Omental fat pad (tissue), 4 donors: ENCODE measurements at places on chromosomes 2 and 18.

GRCh38 chr2:10810202-10811161, 2.1 kb downstream of the PDIA6 start:
- no peak for DNase-seq

GRCh38 chr2:234496055-234496834, 636 bp downstream of the ARL4C start:
- no peak for DNase-seq

- no peak for DNase-seq
These were observed 47.3 kb upstream of the C1D start for GRCh38 chr2:68110102-68110501.

GRCh38 chr2:85353876-85354285, 447 bp downstream of the RETSAT start:
- DNase-seq = no peak

DNA sequence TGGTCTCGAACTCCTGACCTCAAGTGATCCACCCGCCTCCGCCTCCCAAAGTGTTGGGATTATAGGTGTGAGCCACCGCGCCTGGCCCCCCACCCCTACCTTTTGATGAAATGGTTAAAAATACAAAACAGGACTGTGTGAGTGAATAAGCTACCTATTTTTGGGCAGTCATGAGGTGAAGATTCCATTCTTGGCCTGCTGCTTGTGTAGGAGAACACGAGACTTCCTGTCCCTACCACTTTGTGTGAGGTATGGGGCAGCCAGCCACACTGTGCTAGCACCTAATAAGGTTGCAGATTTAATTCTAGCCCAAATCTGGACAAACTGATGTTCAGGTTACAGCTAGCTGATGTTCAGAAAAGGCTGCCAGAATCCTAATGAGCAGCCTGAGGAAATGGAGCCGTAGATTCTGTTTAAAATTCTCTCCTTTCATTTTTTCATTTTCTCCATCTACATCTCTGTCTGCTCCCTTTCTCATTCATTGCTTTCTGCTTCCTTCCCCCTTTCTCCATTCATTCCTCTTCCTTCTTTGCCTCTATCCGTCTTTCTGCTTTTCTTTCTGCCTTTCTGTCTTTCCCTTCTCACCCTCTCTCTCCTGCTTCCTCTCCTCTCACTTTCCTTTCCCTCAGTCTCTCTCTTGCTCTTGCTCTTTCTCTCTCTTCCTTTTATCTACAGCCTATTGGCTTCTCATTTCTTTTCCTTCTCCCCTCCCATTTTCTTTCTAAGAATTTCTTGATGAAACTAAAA, 4.6 kb upstream of the LTBP1 start:
- DNase-seq = no peak

- DNase-seq = no peak
These were observed 166.0 kb downstream of the EHBP1 start for GRCh38 chr2:62871506-62871905.

DNA sequence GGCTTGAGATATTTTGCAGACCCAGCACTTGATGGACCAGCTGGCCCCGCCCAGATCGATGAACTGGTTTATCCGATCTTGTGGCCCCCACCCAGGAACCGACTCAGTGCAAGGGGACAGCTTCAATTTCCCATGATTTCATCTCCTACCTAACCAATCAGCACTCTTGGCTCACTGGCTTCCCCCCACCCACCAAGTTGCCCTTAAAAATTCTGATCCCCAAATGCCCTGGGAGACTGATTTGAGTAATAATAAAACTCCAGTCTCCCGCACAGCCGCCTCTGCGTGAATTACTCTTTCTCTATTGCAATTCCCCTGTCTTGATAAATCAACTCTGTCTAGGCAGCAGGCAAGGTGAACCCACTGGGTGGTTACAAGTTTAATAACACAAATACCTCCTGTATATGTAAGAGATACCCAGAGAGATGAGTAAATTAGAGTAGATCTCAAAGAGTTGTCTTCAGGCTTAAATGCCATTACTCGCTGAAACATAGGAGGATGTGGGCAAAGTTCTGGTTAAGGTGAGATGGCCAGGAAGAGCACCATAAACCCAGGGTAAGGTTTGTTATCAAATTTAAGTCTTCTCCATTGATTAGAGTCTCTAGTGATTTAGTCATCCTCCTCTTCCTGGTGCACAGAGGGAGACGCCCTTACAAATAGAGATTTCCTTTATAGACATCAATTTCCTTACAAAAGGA, 222.8 kb downstream of the ARL4C start:
- DNase-seq = no peak

DNA sequence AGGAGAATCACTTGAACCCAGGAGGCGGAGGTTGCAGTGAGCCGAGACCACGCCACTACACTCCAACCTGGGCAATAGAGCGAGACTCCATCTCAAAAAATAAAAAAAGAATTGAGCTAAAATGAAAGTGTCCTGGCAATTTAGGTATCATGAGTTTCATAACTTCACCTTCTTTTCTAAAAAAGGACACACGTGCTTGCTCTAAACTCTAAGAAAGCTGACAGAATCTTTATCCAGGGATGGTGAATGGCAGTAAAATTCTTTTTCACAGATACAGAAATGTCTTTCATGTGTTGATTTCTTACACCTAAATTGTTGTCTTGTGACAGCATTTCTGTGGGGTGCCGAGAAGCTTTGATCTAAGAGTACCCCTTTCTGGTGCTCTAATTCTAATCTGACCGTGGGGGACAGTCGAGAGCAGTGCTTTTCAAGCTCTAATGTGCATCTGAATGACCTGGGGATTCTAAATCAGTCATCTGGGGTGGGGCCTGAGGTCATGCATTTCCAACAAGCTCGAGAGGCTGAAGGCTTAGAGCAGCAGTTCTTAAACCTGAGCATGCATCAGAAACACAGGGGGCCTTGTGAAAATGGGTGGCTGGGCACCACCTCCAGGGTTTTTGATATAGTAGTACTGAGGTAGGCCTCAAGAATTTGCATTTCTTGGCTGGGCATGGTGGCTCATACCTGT, 42.1 kb upstream of the REL start:
- no peak for DNase-seq

GRCh38 chr2:221314786-221315185, 257.3 kb downstream of the EPHA4 start:
- no peak for DNase-seq

DNA sequence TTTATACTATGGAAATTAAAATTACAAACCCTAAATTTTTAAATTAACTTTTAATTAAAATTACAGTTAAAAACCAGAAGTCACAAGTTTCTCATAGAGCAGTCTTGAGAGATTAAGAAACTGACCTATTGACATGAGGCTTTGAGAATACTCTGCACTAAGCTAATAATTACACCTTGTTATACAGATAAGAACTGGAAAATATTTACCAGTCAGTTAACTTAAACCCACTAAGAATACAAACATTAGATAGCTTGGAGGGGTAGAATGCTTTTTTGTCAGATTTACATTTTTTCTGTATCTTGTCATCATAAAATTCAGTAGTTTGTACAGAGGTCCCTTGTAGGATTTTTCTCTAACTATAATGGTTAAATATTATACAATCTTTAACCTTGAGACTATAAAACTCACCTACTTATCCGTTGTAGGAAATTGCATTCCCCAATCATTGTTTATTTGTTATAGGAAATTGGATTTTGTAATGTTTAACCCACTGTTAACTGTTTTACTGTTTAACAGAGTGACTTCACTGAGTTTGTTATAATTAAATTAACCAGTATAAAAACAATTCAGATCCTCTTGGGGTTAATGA, 219.7 kb upstream of the PKDCC start:
- no peak for DNase-seq

GRCh38 chr2:216724190-216724589, 28.8 kb upstream of the IGFBP5 start:
- no peak for DNase-seq

DNA sequence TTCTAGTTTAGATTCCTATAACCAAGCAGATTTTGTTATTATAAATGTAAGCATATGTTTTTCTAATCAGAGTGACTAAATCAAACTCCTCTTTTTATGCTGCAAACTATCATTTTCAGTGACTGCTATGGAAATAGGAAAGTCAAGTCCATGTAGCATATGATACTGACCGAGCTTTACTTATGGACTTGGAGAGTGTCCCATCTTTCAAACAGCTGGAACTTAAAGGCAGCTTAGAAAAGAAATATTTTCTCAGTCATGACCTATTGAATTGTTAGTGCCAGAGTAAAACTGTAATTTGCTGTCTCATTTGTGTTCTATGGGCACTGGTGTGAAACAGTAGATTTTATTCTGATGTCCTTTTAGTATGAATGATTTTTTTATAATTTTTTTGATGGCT, 76.7 kb downstream of the PHLPP1 start:
- no peak for DNase-seq

DNA sequence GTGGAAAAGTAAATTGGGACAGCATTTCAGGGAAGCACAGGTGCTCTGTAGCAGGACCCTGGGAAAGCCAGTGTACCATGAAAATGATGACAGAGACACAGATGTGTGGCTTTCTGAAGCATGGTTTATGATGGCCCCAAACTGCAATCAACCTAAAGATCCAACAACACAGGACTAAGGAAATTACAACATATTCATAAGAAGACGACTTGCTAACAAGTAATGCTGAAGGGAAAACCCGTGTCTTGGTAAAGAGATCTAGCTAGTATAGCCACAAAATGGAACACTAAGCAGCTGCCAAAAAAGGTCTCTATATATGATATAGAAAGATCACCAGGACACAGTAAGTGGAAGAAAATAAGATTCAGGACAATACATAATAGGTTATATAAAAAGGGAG, 53.2 kb downstream of the UXS1 start:
- DNase-seq = no peak

DNA sequence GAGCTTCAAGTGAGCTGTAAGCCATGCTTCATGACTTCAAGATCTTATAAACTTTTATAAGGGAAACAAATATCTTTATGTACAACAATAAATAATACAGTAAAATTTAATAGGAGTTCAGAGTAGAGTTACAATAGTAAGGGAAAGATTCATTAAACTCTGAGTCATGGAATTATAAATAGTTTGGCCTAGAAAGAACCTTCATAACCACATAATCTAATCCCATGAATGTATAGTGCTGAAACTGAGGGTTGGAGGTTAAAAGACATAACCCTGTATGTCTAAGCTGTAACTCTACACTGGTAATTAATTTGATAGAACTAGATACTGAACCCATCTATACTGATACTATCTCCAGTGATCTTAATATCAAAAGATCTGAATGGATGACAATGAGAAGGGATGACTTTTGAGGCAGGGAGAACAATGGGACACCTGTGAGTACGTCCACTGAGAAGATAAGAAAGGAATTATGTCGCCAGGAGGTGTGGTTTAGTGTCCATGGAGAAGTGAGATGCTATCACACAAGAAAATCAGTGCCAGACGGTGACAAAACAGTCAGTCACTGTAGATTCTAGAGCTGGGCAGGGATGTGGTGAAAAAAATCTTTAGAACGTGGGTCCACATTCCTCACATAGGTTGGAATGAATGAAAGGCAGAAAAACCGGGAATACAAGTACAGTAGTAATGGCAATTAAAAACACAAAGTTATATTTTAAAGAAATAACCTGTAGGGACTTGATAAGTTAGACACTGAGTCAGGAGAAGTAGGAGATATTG, 1.1 kb downstream of the IL1F10 start:
- no peak for DNase-seq

- DNase-seq = no peak
These were observed 25.0 kb upstream of the COPS8 start for GRCh38 chr2:237060534-237061312.

- DNase-seq = no peak
These were observed 10.4 kb downstream of the TBR1 start for GRCh38 chr2:161426455-161426921.

GRCh38 chr18:60978338-60978737, 354.9 kb upstream of the CDH20 start:
- DNase-seq = no peak

GRCh38 chr2:26608557-26608956, 32.6 kb downstream of the CIB4 start:
- no peak for DNase-seq

DNA sequence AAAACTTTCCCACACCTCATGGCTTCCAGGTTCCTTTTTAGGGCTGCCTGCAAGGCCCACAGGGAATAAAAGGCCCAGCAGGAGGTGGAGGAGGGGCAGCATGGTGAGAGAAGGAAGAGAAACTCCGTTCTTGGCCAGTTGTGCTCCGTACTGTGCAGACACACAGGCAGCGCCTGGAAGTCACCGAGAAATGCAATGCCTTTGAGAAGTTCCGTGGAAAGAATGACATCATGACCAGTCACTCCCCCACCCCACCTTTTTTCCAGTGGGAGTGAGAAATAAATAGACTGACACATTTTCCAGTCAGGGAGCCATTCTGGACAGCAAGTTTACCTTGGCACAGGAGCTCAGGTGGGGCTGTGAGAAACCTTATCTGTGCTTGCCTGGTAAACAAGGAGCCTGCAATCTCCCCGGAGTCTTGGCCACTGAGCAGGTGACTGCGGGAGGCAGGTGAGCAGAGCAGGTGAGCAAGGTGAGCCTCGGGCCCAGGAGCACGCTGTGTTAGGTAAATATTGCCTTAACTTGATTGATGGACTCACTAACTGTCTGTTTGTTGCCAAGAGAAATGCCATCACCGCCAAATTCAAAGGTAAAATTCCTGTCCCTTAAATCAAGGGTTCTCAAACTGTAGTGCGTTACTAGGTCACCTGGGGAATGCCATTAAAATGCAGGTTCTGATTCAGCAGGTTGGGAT, 13.5 kb upstream of the LBH start:
- DNase-seq = no peak

- DNase-seq = no peak
These were observed 172.8 kb downstream of the VAPA start for GRCh38 chr18:10086458-10087210.

DNA sequence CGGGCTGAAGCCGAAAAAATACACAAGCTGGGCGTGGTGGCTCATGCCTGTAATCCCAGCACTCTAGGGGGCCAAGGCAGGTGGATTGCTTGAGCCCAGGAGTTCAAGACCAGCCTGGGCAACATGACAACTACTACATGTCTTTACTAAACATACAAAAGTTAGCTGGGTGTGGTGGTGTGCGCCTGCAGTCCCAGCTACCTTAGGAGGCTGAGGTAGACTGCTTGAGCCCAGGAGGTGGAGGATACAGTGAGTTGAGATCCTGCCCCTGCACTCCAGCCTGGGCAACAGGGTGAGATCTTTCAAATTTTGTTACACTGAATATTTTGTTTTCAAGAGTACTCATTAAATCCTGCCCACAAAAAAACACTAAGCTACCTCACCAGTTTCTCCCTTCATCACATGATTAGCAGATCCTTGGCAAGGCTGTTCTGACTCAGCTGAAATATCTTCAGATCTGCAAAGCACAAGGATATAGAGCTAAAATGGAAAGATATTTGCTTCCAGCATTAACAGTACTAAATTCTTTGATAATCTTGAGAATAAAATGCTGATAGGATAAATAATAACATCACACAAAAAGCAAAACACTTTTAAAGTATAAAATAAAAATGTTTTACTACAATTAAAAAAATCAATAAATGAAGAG, 28.2 kb upstream of the MCM6 start:
- no peak for DNase-seq

DNA sequence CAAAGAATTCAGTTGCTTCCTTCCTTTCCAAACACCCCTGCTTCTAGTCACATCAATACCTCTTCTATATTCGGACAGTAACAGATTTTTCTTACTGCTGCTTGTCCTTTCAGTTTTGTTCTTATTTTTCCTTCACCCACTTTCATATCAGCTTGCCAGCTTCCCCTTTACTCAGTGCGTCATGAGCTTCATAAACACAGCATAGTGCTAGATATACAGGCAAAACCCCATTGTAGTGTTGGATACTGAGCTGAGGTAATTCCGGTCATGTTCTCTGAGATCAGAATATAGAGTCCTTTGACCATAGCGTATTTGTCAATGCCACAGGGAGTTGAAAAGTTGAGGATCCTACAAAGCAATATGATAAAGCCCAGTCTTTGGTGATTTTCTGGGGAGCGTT, 2.4 kb downstream of the FARP2 start:
- no peak for DNase-seq
